Stimulated activated naive CD4-positive, alpha-beta T cell (primary cell): ENCODE measurements at places on chromosomes 11 and 22.

DNA sequence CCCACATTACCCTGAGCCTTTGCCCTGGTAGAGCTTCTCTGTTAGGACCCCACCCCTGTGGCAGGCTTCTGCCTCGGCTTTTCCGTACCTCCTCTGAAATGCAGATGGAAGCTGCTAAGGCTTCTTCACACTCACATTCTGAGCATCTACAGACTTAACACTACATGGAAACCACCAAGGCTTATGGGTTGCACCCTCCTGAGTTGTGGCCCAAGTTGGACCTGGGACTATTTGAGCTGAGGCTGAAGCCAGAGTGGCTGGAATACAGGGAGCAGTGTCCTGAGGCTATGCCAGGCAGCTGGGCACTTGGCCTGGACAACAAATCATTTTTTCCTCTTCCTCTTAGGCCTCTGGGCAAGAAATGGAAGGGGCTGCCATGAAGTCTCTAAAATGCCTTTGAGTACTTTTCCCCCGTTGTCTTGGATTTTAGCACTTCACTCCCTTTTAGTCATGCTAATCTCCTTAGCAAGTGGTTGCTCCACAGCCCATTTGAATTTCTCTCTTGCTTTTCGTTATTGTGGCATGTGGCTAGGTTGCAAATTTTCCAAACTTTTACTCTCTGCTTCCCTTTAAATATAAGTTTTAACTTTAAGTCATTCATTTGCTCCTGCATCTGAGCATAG is 114.8 kb upstream of the FIBIN start:
- no peak for DNase-seq

- DNase-seq: peak; percentile 35
Observed at GRCh38 chr11:2383852-2384804, 7.0 kb downstream of the CD81 start.

DNA sequence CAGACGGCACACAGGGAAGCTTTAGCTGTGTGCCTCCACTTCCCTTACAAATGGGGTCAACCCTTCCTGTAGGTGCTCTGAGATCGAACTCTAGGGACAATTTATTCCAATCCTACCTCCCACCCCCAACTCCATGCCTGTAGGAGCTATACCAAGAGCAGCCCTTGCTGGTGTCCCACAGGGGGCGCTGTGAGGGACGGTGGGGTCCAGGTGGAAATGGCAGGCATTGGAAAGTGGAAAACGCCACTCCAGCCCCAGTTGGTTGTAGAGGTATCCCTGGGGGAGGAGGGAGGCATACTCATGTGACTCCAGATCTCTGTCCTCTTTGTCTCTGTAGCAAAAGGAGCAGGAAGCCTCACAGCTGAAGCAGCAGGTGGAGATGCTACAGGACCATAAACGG is 161.3 kb downstream of the MYO18B start:
- no peak for DNase-seq

DNA sequence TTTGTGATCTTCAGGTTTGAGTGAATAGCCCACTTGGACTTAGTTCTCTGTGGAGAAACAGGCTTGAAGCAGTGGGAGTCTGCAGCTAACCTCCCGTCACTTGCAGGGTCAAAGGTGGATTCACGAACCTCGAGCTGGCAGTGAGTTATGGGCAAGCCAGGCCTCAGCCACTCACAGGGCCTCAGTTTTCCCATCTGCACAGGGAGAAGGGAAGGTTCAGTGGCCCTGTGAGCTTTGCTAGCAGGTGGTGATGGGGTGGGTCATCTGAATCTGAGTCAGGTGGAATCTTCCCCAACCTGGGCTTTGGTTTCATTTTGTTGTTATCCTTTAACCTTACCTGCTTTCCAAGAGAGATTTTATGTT is 86.6 kb upstream of the GRIK4 start:
- DNase-seq: no peak

- DNase-seq: peak; percentile 28
Observed at GRCh38 chr11:2166091-2166851, 5.3 kb upstream of the INS start.

GRCh38 chr11:83694191-83694910 is 408.2 kb upstream of the CCDC90B start:
- DNase-seq: no peak

DNA sequence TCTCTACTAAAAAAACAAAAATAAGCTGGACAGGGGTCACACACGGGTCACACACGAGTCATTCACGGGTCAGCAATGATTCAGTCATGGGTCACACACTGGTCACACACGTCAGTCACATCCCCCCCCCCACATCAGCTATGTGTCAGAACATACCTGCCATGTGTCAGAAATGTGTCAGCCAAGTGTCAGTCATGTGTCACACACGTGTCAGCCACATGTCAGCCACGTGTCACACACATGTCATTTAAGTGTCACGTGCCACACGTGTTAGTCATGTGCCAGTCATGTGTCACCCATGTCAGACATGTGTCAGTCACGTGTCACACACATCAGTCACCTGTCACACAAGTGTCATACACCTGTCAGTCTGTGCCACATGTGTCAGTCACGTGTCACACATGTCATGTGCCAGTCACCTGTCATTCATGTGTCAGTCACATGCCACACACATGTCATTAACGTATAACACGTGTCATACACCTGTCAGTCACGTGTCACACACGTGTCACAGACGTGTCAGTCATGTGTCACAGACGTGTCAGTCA is 28.7 kb upstream of the MMP20 start:
- no peak for DNase-seq

DNA sequence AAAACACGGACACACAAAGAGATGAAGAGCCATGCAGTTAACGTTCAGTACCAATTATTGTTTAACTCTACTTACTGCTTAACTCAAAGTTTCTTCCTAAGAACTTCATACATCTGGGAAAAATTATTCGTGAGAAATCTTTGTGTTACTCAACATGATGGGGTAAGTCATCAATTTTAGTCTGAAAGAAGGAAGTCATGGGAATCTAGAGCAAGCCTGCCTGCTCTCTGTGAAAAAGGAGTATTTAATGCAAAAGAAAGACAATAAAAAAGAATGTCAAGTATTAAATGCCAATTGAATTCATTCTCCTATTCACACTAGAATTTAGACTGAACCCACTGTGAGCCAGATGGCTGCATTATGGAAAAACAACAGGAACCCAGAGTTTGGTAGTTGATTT is 16.0 kb downstream of the TMEM123 start:
- DNase-seq: no peak

GRCh38 chr11:132777067-132777975 is 755.0 kb downstream of the OPCML start:
- DNase-seq: no peak
